ENCODE measurements at places on chromosomes 1 and 21. TPM values are rescaled to one million over a fixed set of nuclear protein-coding genes. Genes with fewer than 3 reads are reported as not detected.

- DNase-seq, result no peak
Observed at GRCh38 chr1:162988869-162989268, 80.3 kb upstream of the RGS4 start.

GRCh38 chr21:43627527-43627926 is 31.8 kb downstream of the HSF2BP start:
- DNase-seq, result no peak

GRCh38 chr1:4627353-4627752 is 27.1 kb upstream of the AJAP1 start:
- DNase-seq, result no peak

- DNase-seq, result no peak
Observed at GRCh38 chr1:175641633-175642032, 101.8 kb downstream of the TNR start.

GRCh38 chr1:244354810-244355278 is 96.9 kb downstream of the ADSS2 start:
- no peak for DNase-seq

GRCh38 chr1:109832945-109833344 is 69.2 kb upstream of the EPS8L3 start:
- no peak for DNase-seq

DNA sequence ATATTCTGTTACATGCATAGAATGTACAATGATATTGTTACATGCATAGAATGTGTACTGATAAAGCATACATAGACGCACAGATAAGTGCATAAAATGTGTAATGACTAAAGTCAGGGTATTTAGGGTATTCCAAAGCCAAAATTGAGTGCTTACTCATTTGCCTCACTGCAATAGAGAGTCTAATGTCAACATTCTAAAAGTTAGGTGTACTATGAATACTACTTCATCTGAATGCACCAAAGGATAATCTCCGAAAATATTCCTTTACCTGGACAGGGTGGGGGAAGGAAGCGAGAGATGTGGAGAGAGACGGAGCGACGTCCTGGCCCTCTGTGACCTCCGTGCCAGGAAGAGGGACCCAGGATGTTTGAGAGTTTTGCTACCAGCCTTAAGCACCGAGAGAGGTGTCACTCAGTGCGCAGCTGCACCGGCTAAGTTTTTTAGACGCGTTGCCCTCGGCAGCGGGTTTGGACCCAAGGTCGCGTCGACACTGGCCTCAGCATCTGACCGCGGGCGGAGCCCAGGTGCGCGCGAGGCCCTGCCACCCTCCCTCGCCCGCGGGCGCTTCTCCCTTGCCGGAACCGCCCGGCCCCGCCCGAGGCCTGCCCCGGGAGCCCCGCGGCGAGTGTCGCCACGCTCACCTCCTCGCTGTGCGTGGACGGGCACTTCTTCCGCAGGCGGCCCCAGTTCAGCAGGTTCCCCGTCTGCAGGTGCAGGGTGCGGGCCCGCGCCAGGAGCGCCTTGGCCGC is 660 bp downstream of the GCLM start:
- no peak for DNase-seq

Gene TMPRSS2
- total RNA-seq, result 17.0 TPM

Gene DNASE2B
- total RNA-seq, result not detected
